PC-3 (cell line): ENCODE measurements at places on chromosomes 7 and 10. TPM values are rescaled to one million over a fixed set of nuclear protein-coding genes. Genes with fewer than 3 reads are reported as not detected.

GRCh38 chr7:141654551-141654950, 47.4 kb downstream of the DENND11 start:
- peaks cover 25% of the 10 kb centered on the region for H3K36me3 ChIP-seq
- no peak overlapping the region for H3K4me3 ChIP-seq
- no peak overlapping the region for H3K27ac ChIP-seq
- no peaks in the 10 kb centered on the region for H3K27me3 ChIP-seq
- H3K4me1 ChIP-seq, result no peaks in the 10 kb centered on the region

GRCh38 chr10:93152136-93152535, 78.4 kb downstream of the CYP26A1 start:
- H3K4me3 ChIP-seq, result no peak overlapping the region
- H3K4me1 ChIP-seq, result peaks cover 28% of the 10 kb centered on the region
- H3K36me3 ChIP-seq, result no peaks in the 10 kb centered on the region
- H3K27ac ChIP-seq, result no peak overlapping the region
- no peaks in the 10 kb centered on the region for H3K27me3 ChIP-seq

DNA sequence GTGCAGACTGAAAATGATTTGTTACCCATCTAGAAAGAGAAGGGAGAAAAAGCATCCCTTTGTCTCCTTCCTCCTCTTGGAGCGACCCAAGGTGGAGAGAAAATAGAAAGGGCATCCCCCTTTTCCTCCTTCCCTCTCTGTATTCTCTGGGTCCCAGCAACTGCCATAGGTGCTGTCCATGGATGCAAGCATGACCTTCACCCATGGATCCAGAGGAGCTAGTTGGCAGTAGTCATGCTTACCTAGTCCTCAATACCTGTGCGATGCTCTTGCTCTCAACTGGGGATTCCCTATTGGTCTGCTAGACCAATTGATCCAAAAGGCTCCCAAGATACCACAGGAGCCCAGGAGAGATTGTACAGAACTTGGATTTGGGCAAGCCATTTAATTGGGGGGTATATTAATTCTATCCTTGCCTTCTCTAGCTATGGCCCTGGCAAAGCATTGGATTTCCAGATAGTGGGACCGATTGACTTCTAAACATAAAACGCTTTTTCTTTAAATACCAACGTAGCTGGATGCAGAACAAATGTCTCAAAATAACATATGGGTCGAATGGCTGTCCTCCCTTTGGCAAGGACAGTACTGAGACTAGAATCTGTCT, 547.8 kb upstream of the IGFBP3 start:
- H3K27me3 ChIP-seq, result no peaks in the 10 kb centered on the region
- no peaks in the 10 kb centered on the region for H3K4me1 ChIP-seq
- peaks cover 9% of the 10 kb centered on the region; the same call in 1 of the 2 replicates for H3K36me3 ChIP-seq
- H3K27ac ChIP-seq, result no peak overlapping the region
- no peak overlapping the region for H3K4me3 ChIP-seq

- no peaks in the 10 kb centered on the region for H3K36me3 ChIP-seq
- H3K4me1 ChIP-seq, result peaks cover 11% of the 10 kb centered on the region; the same call in 1 of the 2 replicates
- H3K27ac ChIP-seq, result no peak within 1 kb of the TSS
- H3K27me3 ChIP-seq, result peaks cover 16% of the 10 kb centered on the region
- peak; percentile 3 for DNase-seq
Observed at GRCh38 chr10:93073539-93074146, at the start of gene CYP26A1. Gene CYP26A1, plus strand, starts transcription at chr10:93073893. Its CDS starts 42 bp downstream, at chr10:93073935.

Gene TEX47
- not detected in 2 replicates for total RNA-seq

DNA sequence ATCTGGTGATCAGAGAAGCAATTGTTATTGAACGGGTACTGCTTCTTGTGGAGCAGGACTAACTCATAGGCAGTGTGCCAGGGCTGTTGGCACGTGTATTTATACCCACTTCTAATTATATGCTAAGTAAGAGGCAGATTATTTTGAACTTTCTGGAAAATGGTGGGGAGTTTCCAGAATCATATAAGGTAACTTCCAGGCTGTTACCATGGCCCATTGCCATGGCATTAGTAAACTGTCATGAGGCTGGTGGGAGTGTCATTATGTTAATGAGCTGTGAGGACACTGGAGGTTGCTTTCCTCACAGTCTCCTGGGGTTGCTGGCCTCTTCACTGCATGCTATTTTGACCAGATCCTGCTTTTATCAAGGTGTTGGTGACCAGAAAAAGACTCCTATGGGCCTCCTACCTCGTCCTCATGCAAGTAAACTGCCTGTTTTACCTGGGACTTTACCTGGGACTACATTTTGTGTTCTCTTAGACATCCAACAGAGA, 122.6 kb downstream of the KCND2 start:
- no peak for DNase-seq
- no peak overlapping the region for H3K27ac ChIP-seq
- H3K4me1 ChIP-seq, result no peaks in the 10 kb centered on the region
- no peaks in the 10 kb centered on the region for H3K36me3 ChIP-seq

DNA sequence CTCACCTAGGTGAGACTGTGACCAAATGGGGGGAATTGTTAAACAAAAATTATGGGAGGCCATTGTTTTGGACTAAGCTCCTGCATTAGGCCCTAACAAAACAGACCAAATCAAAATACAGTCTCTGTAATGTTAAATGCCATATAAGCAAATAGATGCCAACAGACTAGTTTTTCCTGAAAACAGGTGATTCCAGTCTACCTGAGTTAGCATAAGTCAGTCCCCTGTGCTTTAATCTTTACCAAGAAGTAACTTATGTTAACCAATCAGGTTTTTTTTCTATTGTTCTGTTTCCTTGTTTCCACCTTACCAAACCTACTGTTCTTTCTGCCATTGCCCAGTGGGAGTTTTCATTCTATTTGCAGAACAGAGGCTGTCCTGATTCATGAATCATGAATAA, 48.0 kb downstream of the PDZD8 start:
- no peak overlapping the region for H3K27ac ChIP-seq
- no peak overlapping the region for H3K4me3 ChIP-seq
- no peaks in the 10 kb centered on the region for H3K27me3 ChIP-seq
- no peaks in the 10 kb centered on the region; the same call in 1 of the 2 replicates for H3K36me3 ChIP-seq
- no peak for DNase-seq
- H3K4me1 ChIP-seq, result no peaks in the 10 kb centered on the region

DNA sequence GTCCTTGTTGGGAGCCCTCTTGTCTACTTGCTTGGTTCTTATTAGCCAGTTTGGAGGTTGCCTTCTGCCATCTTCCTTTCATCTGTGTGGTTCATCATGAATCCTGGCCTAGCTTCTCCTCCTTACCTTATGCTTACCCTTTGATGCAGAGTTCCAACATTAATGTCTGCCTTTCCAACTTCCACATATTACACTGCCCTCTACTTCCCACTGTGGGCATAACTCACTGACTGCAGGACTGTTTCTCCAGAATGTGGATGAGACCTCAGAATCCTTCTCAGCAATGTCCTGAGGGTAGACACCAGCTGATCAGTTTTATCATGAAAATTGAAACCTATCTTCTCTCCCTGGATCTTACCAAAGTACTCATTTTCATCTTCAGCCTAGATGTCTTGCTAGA, 491.0 kb downstream of the LRMDA start:
- DNase-seq, result peak; percentile 71
- no peaks in the 10 kb centered on the region for H3K4me1 ChIP-seq
- no peak overlapping the region for H3K4me3 ChIP-seq
- no peak overlapping the region for H3K27ac ChIP-seq
- no peaks in the 10 kb centered on the region for H3K36me3 ChIP-seq
- H3K27me3 ChIP-seq, result peaks cover 100% of the 10 kb centered on the region

- no peak overlapping the region for H3K27ac ChIP-seq
- H3K4me1 ChIP-seq, result peaks cover 12% of the 10 kb centered on the region
- no peaks in the 10 kb centered on the region for H3K36me3 ChIP-seq
- no peak overlapping the region for H3K4me3 ChIP-seq
- H3K27me3 ChIP-seq, result no peaks in the 10 kb centered on the region; the same call in 1 of the 2 replicates
Observed at GRCh38 chr7:117567781-117568180, 88.0 kb downstream of the CFTR start.

- DNase-seq, result peak; percentile 47
- H3K27ac ChIP-seq, result no peak overlapping the region
- H3K36me3 ChIP-seq, result no peaks in the 10 kb centered on the region
- no peak overlapping the region for H3K4me3 ChIP-seq
- 0 out of 2 replicates have a peak, but pooled peaks cover 5% of the 10 kb centered on the region for H3K27me3 ChIP-seq
Observed at GRCh38 chr7:78510580-78511188, 712.1 kb downstream of the PHTF2 start.

Gene TFEC
- total RNA-seq, result 0.12 and 0.15 TPM in 2 replicates

GRCh38 chr10:69045441-69046300, 42.2 kb upstream of the SRGN start:
- H3K27ac ChIP-seq, result no peak overlapping the region
- peak; percentile 68 for DNase-seq
- H3K27me3 ChIP-seq, result no peaks in the 10 kb centered on the region

DNA sequence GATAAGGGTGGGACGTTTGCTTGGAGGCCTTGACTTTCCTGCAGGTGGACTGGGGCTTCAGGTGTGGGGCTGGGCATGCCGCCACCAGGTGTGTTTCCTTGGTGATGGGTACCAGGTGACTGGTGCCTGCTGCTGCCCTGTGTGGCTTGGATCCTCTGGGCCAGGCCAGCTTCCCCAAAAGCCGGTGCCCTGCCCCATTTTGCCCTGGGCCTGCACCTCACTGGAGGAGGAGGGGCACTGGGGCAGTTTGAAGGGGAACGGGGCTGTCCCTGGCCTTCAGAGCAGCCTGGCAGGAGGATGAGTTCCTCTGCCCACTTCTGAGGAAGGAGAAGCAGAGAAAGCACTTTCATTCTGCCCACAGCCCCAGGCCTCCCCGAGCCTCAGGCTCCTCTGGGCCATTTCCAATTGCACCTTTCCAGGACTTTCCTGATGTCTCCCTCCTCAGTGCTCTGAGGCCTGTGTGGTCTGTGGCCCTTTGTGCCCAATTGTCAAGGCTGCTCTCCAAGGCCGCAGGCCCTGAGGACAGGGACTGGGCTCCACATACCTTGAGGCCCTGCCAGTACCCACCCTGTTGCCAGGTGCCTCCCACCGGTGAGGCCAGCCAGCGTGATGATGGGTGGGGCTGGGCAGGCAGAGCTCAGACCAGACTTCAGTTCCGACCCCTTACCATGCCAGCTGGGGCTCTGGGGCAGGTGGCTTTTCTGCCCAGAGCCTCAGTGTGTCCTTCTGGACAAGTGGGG, 25.3 kb upstream of the SMARCD3 start:
- H3K27me3 ChIP-seq, result no peaks in the 10 kb centered on the region
- H3K27ac ChIP-seq, result no peak overlapping the region
- DNase-seq, result no peak

Gene SYT15B
- 0.06 TPM in 1 of 2 replicates, not detected in the other for total RNA-seq

Gene SH2D4B
- not detected in 2 replicates for total RNA-seq

DNA sequence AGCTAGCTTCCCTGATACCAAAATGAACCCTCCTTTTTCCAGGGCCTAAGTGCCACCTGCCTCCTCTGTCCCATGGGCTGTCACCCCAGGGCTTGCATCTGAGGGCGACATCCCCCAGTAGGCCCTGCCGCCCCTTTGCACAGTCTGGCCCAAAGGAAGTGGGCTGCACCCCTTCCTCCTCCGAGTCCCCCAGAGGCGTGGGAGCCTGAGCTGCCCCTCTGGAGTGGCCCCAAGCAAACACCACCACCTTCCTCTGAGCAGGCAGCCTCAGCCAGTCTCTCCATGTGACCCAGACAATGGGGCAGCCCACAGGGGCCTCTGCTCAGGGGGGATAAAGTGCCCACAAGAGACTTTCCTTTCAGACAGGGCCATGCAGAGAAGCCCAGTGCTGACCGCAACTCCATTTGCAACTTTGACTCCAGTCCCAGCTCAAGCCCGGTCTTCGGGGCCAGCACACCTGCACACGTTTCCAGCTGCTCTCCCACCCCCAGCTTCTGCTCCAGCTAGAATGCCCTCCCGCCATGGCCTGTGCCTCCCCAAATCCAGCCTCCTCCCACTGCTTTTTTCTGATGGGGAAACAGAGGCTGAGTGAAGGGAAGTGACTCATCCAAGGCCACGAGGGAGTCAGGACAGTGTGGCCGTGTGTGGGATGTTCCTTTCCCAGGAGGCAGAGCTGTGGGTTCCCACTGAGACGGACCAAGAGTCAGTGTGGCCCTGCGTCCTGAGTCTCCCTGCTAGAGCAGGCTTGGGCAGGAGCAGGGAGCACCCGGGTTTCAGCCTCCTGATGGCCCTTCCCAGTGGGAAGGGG, 111.9 kb downstream of the ZMIZ1 start:
- H3K27me3 ChIP-seq, result no peaks in the 10 kb centered on the region
- H3K4me3 ChIP-seq, result no peak overlapping the region
- DNase-seq, result no peak
- peaks cover 32% of the 10 kb centered on the region for H3K4me1 ChIP-seq

Gene TCAF2
- 7.9 and 9.7 TPM in 2 replicates for total RNA-seq

GRCh38 chr7:73433924-73434700, 534 bp downstream of the FZD9 start:
- no peak overlapping the region for H3K4me3 ChIP-seq
- no peaks in the 10 kb centered on the region for H3K36me3 ChIP-seq
- H3K4me1 ChIP-seq, result peaks cover 9% of the 10 kb centered on the region; the same call in 1 of the 2 replicates
- H3K27me3 ChIP-seq, result no peaks in the 10 kb centered on the region
- no peak overlapping the region for H3K27ac ChIP-seq

DNA sequence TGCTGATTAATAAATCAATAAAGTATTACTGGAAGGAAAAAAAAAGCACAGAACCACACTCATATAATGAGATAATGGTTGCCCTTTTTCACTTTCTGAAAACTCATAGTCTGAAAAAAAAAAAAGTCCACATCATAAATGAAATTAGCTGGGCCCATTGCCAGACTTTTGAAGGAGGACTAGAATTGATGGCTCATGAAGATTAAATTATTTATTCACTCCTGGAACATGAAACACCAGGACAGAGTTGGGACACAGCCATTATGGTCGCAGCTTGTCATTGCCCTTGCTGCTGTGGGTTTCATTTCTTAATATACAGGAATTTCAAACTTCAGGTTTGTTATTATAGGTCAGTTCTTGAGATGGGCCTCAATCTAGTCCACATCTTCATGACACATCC, 91.9 kb downstream of the CNTNAP2 start:
- H3K4me3 ChIP-seq, result no peak overlapping the region
- H3K36me3 ChIP-seq, result no peaks in the 10 kb centered on the region
- DNase-seq, result no peak
- no peaks in the 10 kb centered on the region for H3K27me3 ChIP-seq
- H3K4me1 ChIP-seq, result no peaks in the 10 kb centered on the region

DNA sequence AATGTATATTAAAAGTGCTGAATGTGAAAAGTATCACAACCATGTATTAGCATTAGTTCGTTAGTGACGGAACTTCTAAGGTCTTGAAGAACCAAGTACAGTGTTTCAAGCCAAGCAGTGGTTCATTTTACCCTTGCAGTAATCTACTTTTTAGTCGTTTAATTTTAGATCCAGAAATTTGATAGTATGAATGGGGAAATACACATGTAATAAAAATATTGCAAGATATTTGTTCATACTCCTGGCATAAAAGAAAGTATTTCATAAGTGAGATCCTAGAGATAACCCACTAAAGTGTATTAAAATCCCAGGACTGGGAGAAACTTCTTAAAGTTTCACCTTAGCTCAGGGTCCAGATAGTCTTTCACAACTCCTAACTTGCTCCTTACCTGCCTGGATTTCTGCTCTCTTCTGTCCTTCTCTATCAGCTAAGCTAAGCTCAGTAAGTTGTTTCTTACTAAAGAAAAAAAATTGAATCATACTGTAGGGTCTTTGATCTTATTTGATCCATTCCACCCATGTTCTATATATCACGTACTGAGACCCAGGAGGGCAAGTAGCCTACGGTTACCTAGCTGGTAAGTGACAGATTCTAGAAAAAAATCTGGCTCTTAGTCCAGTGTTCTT, 1.5 kb downstream of the BCAP29 start:
- peak; percentile 31 for DNase-seq
- H3K4me1 ChIP-seq, result peaks cover 19% of the 10 kb centered on the region
- H3K36me3 ChIP-seq, result peaks cover 10% of the 10 kb centered on the region; the same call in 1 of the 2 replicates
- no peaks in the 10 kb centered on the region for H3K27me3 ChIP-seq
- H3K27ac ChIP-seq, result no peak overlapping the region

- no peak for DNase-seq
- no peaks in the 10 kb centered on the region for H3K36me3 ChIP-seq
- H3K4me1 ChIP-seq, result no peaks in the 10 kb centered on the region
Observed at GRCh38 chr10:55277549-55277948, 476.5 kb upstream of the PCDH15 start.
